ENCODE measurements at places on chromosomes 6 and 20.

- no peak for DNase-seq
Measured at GRCh38 chr6:109458774-109459531, 3.4 kb upstream of the MICAL1 start.

DNA sequence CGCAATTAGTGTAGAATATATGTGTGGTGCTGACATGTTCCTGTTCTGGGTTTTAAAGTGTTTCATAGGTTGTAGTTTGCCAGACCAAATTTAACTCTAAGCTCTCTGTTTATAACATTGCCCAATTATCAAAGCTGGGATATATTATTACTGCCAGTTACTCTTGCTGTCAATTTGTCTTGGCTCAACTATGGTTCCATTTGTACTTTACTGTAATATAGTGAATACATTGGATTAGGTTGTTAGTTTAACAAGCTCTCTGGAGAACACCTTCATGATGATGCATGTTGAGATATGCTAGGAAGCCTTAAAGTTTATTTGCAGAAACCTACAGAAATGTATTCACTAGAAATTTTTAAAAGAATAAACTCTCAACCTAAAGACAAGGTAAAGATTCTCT, 259.6 kb downstream of the ZFAND3 start:
- DNase-seq, result no peak

DNA sequence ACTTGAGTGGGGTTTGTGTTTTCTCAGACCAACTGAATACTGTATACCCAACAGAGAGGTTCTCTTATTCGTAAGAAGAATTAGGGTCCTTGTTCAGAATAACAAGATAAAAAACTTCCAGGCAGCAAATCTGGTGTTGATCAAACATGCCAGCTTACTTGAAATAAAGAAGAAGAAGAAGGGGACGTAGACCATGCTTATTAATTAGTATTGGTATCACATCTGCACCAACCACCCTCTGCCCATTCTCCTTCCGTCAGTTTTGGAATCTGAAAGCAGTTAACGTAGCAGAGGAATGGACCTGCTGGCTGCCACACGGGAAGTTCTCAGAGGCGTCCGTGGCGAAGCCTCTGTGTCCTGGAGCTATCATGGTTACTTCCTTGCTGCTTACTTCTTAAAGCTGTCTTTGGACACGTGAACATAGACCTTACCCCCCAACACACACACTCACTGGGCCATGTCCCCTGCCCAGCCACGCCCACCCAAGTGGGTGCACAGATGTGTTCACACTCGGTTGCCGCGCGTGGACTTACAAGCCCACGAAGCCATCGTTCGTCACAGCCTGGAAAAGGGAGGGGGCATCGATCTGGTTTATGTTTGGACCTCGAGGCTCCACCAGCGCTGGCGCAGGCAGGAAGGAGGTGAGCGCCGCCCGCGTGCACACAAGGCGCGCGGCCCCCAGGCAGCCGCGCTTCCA, 4.1 kb upstream of the DLL1 start:
- no peak for DNase-seq

GRCh38 chr6:78868116-78868515, 765 bp downstream of the IRAK1BP1 start:
- no peak for DNase-seq

- no peak for DNase-seq
Measured at GRCh38 chr6:33620856-33621710, at the start of gene ITPR3. Gene ITPR3 (plus strand): TSS chr6:33621322. CDS start chr6:33621603, 281 bp downstream.

DNA sequence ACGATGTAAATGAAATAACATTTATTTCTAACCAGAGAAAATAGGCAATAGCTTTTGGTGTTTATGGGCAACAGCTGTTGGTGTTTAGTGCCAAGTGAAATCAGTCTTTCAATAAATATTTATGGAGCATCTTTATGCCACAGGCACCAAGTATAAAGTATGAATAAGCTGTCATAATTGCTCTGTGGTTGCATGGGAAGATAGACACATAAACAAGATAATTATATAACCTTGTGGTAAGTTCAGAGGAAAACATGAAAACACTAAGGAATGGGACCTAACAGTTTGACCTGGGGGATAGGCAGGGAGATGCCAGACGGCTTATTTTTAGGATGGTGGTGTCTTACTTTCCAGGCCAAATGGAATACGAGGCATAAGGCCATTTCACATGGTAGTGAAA, 110.9 kb downstream of the GFRAL start:
- DNase-seq, result no peak

DNA sequence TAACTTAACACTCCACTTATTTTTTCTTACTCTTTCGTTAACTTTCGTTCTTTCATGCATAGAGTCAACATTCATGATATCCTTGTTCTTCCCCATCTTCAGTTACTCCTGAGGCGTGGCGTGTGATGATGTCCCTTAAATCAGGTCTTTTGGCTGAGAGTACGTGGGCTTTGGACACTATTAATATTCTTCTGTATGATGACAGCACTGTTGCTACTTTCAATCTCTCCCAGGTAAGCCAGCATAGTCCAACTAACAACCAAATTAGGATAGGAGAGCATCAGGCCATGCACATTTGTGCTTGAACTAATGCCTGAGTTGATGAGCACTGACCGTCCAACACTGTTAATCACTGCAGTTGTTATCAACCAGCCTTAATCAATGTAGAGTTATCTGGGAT, 119.6 kb downstream of the TMEM242 start:
- no peak for DNase-seq

GRCh38 chr6:167748458-167749379, 78.0 kb upstream of the AFDN start:
- DNase-seq, result no peak

DNA sequence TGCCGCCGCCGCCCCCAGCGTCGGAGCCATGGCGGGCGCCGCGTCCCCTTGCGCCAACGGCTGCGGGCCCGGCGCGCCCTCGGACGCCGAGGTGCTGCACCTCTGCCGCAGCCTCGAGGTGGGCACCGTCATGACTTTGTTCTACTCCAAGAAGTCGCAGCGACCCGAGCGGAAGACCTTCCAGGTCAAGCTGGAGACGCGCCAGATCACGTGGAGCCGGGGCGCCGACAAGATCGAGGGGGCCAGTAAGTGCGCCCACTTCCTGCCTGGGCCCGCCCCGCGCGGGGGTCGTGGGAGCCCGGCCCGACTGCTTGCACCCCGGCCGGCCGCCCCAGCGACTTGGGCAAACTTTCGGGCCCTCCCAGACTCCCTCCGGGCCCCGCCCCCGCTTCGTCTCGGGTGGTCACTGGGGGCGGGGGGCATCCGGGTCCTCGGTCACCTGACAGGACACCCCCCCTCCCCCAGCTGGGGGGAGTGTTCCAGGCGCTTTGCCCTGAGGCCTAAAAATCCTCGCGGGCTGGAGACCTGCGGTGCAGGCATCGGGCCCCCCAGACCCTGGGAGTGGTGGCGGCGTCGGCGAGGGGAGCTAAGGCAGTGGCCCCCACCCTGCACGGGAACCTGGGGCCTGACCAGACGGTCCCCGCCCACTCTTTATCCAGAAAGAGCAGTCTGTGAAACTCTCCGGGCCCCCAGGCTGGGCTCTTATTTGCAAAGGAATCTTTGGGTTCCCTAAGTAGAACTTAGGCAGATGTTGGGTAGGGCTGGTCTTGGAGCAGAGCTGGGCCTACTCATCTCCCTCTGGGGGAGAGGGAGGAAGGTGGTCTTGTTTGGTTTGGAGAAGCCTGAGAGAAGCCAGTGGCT, 501 bp downstream of the PLCG1 start:
- peak; percentile 94 for DNase-seq

DNA sequence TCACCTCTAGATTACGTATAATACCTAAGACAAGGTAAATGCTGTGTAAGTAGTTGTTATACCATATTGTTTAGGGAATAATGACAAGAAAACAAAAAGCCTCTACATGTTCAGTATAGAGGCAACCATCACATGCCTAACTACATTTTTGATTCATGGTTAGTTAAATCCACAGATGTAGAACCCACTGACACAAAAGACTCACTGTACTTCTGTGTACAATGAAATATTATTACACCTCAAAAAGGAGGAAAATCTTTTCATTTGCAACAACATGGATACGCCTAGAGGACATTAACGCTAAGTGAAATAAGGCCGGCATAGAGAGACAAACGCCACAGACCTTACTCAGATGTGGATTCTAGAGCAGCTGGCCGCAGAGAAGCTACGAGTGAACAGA, 50.5 kb downstream of the NINL start:
- DNase-seq, result no peak

DNA sequence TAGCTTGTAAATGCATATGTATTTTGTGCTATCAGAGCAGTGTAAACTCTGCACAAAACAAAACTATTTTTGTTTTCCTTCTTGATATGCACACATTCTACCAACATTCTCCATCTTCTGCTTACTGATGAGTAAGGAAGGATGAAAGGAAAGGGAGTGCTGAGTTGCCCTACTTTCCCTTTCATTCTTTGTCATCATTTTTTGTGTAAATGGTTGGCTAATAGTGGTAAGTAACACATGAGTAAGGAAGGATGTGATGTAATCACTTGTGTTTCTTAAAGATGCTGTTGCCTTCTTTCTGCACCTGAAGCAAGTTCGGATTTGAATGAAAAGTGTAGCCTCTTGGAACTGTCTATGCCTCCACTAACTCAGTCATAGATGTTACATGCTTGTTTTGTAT, 4.6 kb upstream of the REV3L start:
- no peak for DNase-seq

- DNase-seq, result no peak
Measured at GRCh38 chr6:149450679-149451375, 34.0 kb downstream of the ZC3H12D start.

DNA sequence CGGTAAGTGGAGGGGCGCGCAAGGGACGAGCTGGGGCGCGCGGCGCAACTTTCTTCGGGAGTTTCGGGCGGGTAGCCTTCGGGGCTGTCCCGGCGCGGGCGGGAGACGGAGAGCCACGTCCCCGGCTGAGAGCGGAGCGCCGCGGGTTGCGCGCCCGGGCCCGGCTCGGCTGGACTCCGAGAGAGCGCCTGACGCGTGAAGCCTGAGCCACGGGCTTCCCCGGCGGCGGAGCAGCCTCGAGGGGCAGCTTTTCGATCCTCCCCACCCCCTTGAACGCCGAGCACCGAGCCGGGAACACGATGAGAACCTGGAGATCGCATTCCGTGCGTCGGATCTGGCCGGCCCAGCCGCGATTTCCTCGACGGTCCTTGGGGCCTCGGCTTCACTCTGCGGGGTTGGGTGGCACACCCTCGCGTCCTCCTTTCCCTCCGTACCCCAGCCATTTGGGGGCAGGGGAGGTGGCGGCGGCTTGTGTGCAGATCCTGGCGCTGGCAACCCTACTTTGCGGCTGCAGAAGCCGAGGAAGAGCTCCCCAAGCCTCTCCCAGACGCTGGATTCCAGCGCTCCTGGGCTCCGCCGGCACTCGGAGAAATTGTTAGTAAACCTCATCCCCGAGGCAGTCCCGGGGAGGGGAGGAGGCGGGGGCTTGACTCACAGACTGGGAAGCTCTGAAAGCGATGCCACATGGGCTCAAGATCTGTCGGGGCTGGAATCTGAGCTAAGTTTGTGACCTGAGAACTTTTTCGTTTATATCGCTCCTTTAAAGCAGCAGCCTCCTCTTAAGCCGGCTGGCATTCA, 572 bp downstream of the DSE start:
- DNase-seq, result peak; percentile 86

- DNase-seq, result no peak
Measured at GRCh38 chr20:15316556-15316955, 979.1 kb upstream of the FLRT3 start.

DNA sequence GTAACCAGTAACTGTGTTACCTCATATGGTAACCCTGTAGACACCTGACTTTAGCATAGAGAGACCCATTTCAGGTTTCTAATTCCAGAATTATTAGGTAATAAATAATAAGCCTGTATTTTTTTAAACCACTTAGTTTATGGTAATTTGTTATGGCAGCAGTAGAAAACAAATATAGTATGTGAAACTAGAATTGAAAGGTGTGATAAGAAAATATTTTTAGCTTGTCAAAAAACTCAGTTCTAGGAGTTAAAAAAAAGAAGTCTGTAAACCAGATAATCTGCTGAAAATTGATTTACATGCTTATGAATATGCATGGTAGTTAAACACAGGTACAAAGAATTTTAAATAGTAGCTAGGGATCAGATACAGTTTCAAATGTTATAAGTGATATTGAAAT, 695.0 kb upstream of the GJE1 start:
- no peak for DNase-seq

GRCh38 chr6:41743406-41744235, 3.6 kb downstream of the PGC start:
- DNase-seq, result no peak

- DNase-seq, result no peak
Measured at GRCh38 chr6:15230827-15231226, 15.0 kb upstream of the JARID2 start.

- peak; percentile 66 for DNase-seq
Measured at GRCh38 chr20:8932192-8933165, 136.4 kb upstream of the PLCB4 start.

DNA sequence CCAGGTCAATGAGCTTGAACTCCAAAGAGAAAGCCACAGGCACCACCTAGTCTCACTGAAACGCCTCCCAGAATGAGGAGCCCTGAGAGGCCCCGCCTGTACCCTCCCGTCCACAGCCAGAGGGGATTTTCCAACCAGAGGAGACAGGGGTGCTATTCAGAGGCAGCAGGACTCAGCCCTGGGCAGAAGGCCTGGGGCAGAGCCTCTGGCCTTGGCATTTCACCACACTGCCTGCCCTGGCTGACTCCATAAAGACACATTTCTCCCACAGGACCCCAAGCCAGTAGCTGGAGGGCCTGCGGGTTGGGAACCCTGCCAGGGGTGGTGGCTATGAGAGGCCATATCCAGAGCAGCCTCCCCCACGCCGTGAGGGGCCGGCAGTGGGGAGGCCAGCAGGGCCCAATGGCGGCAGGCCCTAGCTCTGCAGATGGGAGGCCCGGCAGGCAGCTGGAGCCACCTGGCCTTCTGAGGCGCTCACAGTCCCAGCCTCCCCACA, 159.3 kb downstream of the PREX1 start:
- DNase-seq, result no peak

GRCh38 chr6:166951670-166952060, 4.7 kb downstream of the RNASET2 start:
- DNase-seq, result no peak

GRCh38 chr6:65006788-65007187, 700.2 kb downstream of the EYS start:
- DNase-seq, result no peak

DNA sequence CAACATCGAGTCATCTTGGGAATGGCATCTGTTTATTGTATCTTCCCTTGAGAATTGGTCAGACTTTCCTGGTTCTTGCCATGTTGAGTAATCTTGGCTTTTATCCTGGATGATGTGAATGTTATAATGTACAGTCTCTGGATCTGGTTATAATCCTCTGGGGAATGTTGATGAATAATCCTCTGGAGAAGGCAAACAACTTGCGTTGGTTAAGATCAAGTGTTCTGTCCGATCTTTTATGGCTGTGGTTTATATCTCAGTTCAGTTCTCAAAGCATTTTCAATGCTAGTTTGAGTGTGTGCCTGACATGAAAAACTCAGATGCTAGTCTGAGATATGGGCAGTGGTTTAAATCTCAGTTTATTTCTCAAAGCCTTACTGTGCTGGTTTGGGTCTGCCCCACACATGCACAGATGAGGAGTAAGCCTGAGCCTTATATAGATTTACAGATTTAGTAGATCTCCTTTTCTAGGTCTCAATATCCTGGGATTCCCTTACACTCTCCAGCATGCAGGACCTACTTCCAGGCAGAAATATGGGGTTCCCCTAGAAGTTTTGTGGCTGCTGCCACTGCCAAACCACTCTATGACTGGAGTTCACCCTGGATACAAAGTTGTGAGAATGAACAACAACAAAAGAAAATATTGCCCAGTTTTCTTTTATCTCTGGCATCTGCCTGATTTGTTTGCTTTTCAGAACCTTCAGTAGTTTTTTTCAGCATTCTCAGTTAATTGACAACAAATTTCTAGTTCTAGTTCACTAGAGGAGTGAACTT, 191.8 kb upstream of the MAN1A1 start:
- DNase-seq, result peak; percentile 98
